ENCODE measurements at places on chromosomes 6 and 20.

- no peak for DNase-seq
Observed at GRCh38 chr6:56752009-56752408, 109.3 kb upstream of the DST start.

GRCh38 chr20:48689388-48689787, 138.4 kb downstream of the PREX1 start:
- DNase-seq: no peak

- DNase-seq: no peak
Observed at GRCh38 chr20:59866338-59866737, 67.1 kb downstream of the SYCP2 start.

- DNase-seq: no peak
Observed at GRCh38 chr6:18962361-18962905, 575.3 kb downstream of the RNF144B start.

GRCh38 chr20:49032455-49032854, 13.7 kb upstream of the CSE1L start:
- no peak for DNase-seq

- no peak for DNase-seq
Observed at GRCh38 chr6:79494841-79495240, 42.4 kb downstream of the LCA5 start.

- no peak for DNase-seq
Observed at GRCh38 chr6:71481801-71482200, 193.2 kb downstream of the OGFRL1 start.

GRCh38 chr20:22887796-22888195, 147.3 kb upstream of the SSTR4 start:
- DNase-seq: no peak

GRCh38 chr6:1860756-1861348, 251.1 kb downstream of the FOXC1 start:
- DNase-seq: no peak

DNA sequence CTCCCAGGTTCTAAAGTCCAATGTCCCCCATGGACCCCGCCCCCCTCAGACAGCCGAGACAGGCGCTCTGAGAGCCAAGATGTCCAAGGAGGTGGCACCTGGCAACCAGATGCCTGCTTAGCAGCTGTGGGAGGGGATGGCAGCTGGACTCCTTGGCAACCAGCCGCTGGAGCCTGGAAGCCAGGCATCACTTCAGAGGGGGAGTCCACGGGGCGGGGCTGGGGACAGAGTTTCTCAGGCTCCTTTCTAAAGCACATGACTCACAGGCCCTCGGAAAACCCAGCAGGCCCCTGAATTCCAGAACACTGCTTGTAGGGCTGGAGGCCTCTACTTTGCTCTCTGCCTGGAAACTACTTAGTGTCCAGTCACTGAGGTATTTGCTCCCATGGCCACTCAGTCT, 51.5 kb downstream of the PREX1 start:
- no peak for DNase-seq

DNA sequence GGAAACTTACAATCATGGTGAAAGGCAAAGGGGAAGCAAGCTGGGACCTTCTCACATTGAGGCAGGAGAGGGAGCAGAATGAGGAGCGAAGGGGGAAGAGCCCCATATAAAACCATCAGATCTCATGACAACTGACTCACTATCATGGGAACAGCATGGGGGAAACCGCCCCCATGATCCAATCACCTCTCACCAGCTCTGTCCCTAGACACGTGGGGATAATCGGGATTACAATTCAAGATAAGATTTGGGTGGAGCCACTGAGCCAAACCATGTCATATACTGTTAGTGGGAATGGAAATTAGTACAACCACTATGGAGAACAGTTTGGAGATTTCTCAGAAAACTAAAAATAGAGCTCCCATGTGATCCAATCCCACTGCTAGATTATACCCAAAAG, 163.7 kb downstream of the MANEA start:
- DNase-seq: no peak

GRCh38 chr20:7540923-7541322, 399.3 kb downstream of the HAO1 start:
- no peak for DNase-seq

DNA sequence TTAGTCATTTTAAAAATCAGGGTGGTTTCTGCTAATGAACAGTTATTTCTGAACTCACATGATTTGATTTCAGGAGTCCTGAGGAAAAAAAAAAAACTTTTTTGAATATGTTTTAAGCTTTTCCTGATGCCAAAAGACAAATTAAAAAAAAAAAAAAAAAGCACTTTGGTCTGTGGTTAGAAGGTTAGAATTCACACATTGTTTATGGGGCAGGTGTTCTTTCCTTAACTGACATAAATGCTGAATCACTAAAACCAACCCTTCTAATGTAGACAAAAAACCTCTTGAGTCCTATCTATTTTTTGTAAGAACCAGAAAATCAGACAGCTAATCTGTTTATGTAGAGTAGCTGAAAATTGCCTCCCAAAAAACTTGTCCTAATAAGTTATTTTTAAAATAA, 20.4 kb downstream of the THEMIS start:
- DNase-seq: no peak

DNA sequence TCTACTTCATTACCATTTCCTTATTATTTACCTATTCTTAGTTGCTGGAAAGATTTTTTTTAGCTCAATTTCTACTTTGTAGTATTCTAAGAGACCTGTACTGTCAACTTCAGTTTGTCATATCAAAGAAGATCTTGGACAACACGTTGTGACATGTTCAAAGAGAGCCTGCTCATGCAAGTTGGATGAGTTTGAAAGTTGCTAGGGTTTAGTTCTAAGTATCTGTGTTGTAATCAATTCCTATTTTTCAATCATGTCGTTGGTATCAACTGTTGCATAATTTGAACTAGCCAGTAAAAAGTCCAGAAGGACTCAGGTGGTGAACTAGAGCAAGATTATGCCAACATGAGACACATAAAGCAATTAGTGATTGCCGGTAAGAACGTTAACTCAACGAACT, 30.2 kb downstream of the PKIB start:
- DNase-seq: no peak

GRCh38 chr6:144215402-144215931, 65.2 kb downstream of the STX11 start:
- peak; percentile 13 for DNase-seq

DNA sequence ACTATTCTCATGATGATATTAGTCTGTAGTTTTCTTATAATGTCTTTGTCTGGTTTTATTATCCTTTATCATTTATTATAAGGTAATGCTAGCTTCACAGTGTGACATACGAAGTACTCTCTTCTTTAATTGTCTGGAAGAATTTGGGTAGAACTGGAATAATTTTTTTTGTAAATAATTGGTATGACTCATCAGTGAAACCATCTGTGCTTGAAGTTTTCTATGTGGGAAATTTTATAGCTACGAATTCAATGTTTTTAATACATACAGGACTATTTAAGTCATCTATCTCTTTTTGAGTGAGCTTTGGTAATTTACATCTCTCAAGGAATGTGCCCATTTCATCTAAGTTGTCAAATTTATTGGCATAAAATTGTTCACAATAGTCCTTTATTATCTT, 86.3 kb downstream of the SOD2 start:
- DNase-seq: no peak

DNA sequence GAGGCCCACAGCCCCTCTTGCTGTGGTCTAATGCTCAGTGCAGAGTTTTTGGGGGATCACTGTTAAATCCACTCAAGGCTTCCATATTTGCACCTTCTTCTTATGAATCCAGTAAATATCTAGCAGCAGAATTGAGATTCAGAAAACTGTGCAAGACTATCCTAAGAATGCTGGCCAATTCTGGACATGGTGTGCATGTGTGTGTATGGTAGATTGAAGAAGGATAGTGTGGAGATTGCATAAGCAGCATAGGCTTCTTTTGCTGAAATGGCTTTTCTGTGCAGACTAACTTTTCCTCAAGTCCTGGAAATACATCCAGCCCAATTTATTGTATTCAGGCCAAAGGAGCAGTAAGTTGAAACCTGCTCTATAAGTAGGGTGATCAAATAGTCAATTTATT, 39.7 kb downstream of the FBXO9 start:
- no peak for DNase-seq

Measured in naive thymus-derived CD4-positive, alpha-beta T cell (primary cell).